NT2/D1 (cell line): ENCODE measurements at places on chromosomes 4 and X.

GRCh38 chrX:40174854-40175510, 77.2 kb upstream of the BCOR start:
- DNase-seq, result no peak

DNA sequence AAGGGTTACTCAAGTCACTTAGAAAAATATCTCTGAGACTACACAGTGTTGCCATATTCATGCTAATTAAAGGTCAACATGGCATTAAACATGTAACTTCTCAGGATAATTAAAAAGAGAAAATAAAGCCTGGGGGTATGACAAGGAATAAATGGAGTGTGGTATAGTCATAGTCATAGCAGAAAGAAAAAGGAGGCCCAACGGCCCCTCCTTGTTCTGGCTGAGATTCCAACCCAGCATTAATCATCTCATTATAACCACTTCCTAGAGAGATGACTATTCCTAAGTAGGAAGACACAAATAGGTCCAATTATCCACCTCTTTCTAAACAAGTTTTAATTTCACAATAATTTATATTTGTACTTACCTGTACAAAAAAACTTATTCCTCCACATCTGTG, 778.4 kb upstream of the AADAT start:
- no peak for DNase-seq

GRCh38 chr4:161907590-161907955, 256.2 kb downstream of the FSTL5 start:
- no peak for DNase-seq

DNA sequence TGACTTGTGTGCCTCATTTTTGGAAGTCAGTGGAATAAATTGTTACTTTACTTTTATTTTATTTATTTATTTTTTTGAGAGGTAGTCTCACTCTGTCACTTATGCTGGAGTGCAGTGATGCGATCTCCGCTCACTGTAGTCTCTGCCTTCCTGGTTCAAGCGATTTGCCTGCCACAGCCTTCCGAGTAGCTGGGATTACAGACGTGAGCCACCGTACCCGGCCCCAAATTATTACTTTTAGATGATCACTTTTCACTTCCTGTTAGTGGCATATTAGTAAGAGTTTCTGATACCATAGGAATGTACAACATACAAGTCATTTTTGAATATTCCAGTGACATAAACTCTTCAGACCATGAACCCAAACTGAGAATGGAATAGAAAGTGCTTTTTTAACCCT, 611.0 kb upstream of the MAGEB2 start:
- no peak for DNase-seq

DNA sequence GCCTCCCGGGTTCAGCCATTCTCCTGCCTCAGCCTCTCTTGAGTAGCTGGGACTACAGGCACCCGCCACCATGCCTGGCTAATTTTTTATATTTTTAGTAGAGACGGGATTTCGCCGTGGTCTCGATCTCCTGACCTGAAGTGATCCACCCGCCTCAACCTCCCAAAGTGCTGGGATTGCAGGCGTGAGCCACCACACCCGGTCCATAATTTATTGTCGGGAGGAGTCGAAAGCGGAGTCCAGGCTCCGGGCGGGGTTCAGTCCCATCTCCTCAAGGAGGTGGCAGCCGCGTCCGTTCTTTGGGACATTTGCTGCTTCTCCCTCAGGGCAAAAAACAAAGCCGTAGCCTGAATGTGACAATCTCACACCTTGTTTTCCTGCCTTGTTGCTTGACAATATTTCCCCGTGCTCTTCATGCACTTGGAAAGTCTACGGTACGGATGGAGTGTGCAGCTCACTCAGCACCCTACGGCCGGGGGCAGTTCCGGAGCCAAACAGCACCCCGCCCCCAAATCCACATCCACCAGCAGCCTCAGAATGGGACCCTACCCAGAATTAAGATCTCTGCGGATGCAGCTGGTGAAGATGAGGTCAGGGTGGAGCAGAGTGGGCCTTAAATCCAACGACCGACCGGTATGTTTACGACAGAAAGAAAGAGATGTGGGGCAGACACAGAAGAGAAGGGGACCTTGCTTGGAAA, 9.6 kb downstream of the GTPBP6 start:
- no peak for DNase-seq

GRCh38 chr4:187166886-187167512, 443.3 kb upstream of the FAT1 start:
- no peak for DNase-seq

GRCh38 chr4:17528551-17529165, 13.7 kb downstream of the CLRN2 start:
- no peak for DNase-seq
